ENCODE measurements at places on chromosomes 6 and 20. TPM values are rescaled to one million over a fixed set of nuclear protein-coding genes. Genes with fewer than 3 reads are reported as not detected.

Gene SLC22A7
- total RNA-seq = not detected

Gene LAMA2
- 5.8 TPM for total RNA-seq

Gene GZF1
- total RNA-seq = 12.5 TPM

Gene CAP2
- 4.5 TPM for total RNA-seq

Gene GGTLC1
- total RNA-seq = not detected

Gene CALHM6
- 0.13 TPM for total RNA-seq

Gene PACRG
- total RNA-seq = not detected

Gene DEFB112
- total RNA-seq = not detected

Gene GRIK2
- not detected for total RNA-seq

Gene SSTR4
- not detected for total RNA-seq

Gene RBM12
- total RNA-seq = 97.2 TPM

Gene ECT2L
- not detected for total RNA-seq

Gene MUCL3
- total RNA-seq = not detected

Data from thoracic aorta endothelial cell (primary cell).